ENCODE measurements at places on chromosomes 7 and 10.

DNA sequence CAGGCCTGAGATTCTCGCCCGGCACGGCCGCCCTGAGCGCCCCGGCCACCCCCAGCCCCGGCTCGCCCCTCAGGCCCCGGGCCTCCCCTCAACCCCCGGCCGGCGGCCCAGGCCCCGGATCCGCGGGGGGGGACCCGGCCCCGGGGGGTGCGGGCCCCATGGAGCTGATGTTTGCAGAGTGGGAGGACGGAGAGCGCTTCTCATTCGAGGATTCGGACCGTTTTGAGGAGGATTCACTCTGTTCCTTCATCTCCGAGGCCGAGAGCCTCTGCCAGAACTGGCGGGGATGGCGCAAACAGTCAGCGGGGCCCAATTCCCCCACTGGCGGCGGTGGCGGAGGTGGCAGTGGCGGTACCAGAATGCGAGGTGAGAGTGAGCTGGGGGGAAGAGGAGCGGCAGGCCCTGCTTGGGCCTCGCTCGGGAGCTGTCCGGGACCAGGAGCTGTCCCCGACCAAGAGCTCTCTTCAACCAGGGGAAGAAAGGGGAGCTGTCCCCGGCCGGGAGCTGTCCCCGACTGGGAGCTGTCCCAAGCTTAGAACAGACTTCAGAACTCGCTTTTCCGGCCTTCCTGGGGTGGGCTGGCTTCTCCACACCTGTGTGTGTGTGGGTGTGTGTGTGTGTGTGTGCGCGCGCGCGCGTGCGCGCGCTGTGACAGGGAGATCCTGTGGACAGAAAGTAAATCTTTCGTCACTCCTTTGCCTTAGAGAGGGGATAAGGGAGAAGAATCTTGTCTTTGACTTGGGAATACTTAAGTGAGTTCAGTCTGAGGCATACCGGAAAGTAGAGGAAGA lies 510 bp downstream of the ZSWIM8 start:
- no peak for DNase-seq

DNA sequence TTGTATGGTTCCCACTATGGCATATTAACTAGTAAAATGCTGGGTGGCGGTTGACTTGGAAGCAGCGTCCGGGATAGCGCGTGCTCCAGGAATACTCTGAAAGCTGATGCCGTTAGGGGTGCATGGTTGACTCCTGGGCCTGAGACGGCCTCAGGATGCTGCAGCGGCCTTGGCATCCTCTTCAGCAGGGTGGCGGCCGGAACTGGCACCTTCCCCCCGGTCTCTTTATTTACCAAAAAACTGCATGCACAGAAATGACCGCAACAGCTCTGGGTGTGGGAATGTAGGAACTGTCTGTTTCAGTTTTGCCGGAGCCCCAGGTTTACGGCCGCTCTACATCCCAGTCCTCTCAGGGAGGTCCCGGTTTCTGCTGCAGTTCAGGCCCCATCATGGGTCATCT lies 28.8 kb downstream of the PFKP start:
- DNase-seq: no peak

DNA sequence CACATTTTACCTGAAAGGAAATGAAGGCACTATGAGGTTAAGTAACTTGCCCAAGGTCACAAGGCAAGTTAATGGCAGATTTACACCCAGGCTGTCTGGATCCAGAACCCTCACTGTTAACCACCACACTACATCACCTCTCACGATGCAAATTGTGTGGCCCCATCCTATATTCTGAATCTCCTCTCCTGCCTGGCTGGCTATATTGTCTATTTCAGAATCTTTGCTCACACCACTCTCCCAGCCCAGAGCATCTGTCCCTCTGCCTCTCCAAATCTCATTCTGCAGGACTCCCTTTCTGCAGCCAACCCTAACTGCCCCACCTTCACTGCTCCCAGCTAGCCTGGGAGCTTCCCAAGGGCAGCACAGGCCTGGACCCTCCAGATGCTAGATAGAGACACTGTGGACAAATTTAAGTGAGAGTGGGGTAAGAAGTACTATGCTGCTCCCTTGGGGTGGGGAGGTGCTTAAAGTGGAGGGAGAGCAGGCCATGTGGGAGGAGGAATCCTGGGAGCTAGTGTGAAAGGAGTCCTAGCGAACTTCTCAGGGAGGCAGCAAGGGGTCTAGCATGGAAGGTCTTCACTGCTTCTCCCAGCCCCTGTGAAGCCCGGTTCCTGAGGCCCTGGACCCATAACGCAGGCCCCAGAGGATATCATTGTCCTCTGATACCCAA lies 786 bp downstream of the CUEDC2 start:
- no peak for DNase-seq

DNA sequence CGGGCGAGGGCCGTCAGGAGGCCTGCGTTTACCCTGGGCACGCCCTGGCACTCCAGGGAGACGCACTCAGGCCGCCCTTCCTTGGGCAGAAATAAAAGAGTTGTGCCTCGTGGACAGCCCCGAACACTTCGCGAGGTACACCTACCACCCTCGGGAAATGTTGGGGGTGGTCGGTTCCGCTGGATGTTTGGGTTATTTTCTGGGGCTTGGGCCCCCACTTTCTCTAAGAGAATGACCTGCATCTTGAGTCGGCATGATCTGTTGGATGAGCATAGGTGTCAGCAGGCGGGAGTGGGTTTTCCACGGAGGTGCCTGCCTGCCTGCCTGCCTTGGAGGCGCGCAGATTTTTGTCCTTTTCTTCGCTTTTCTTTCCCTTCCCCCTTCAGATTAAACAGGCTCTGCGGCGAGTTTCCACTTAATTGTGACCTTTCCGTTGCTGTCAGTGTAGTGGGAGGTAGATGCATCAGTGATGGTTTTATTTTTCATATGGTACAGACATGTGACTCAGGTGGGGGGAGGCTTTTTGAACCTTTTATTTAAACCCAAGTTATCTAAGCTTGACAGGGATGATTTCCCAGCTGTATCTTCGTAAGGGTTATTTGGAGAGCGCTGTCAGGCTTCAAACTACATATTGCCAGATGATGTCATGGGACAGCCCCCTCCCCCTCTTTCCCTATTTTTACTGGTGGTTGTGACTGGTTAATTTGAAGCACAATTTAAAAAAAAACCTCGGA lies 661 bp downstream of the HECTD2 start:
- peak; percentile 33 for DNase-seq

- no peak for DNase-seq
Measured at GRCh38 chr10:65294329-65294728, 1631.5 kb upstream of the LRRTM3 start.

- no peak for DNase-seq
Measured at GRCh38 chr10:124554085-124554858, 92.6 kb downstream of the LHPP start.

DNA sequence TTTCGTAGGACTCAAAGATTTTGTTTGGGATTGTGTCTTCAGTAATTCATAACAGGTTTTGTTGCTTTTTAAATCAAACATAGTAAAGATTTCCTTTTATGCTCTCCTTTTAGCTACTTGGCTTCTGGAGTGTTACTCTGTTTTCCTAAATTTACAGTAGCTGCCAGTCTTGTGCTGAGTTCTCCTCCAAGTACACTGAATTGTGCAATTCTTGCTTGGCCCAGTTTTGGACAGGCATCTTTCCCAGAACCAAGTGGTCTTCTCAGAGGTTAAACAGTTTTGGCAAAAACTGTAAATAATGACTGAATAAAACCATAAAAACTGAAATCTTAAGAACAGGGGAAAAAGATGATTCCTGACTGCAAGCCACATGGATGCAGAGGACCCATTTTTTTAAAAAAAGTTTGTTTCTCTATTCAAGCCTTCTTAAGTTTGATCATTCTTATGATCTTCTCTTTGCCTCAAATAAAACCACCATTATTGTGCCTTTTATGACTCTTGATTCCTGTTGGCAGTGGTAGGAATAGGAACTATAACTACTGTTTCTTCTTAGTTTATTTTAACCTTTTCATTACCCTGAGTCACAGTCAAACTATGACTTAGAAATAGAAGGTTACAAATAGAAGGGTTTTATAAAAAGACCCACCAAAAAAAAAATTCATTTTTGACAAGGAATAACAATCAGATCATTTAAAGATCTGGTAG lies 88.0 kb downstream of the MDFIC start:
- no peak for DNase-seq

DNA sequence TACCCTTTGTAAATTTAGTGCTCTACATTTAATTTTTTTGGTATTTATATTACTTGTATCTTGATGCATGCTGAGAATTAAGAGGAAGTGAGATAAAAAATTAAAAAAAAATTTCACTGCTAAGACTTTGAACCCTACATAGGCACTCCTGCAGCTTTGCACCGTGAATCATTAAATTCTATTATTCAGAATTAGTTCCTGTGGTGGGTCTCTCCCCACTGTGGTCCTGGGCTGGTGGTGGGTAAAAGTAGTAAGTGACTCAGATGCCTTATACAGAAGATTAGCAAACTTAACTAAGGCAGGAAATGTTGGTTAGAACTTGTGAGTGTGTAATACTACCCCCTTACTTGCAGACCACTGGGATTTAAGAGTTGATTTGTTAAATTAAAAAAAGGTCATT lies 72.6 kb downstream of the AP3M1 start:
- DNase-seq: no peak

GRCh38 chr7:80705130-80705781 lies 66.8 kb downstream of the CD36 start:
- no peak for DNase-seq

DNA sequence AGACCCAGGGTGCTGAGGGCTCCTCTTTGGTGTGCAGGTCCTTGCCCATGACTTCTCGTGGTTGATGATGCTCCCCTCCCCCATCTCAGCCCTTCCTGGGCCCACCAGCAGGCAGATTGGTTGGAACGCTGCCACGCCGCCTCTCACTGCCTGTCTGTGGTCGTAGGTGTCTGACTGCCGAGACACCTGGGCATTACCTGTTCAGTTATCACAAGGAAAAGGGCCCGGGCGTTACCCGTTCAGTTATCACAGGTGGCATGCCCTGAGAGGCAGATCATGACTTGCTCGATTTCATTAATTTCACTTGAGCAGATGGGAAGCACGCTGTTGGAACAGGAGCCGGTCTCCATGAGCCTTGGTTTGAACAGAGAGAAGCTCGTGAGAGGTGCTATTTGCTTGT lies 42.5 kb downstream of the TACR2 start:
- no peak for DNase-seq

- DNase-seq: no peak
Measured at GRCh38 chr10:117137911-117138642, at the start of gene VAX1. Gene VAX1, minus strand, starts transcription at chr10:117138270. Its CDS starts 214 bp downstream, at chr10:117138056.

GRCh38 chr7:92259610-92260247 lies 14.0 kb downstream of the ANKIB1 start:
- DNase-seq: no peak

- DNase-seq: no peak
Measured at GRCh38 chr10:72639441-72639873, 13.6 kb upstream of the MICU1 start.

GRCh38 chr10:12781976-12782375 lies 219.5 kb downstream of the CCDC3 start:
- DNase-seq: no peak

GRCh38 chr10:8146650-8147049 lies 92.2 kb downstream of the GATA3 start:
- DNase-seq: no peak
